Stimulated activated CD8-positive, alpha-beta memory T cell treated with anti-CD3 and anti-CD28 coated beads, Interleukin-7, amount 100 ng/mL, for 4 hours (primary cell): ENCODE measurements at places on chromosomes 5 and 9.

DNA sequence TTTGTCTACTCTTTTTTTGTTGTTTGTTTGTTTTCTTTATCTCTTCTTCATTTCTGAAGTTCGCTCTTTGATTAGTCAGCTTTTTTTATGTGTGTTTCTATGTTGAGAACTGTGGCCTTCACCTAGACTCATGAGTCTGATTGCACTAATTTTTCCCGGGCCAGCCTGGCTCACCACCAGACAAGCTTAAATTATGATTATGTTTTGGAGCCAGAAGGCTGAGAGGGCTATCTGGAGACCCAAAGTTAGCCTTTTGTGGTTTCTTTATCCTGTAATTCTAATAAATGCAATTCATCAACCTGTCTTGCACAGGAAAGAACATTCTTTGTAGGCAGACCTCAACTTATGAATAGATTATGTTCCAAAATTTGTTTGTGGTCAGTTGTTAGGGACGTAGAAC is 20.8 kb upstream of the ACTBL2 start:
- no peak for DNase-seq

DNA sequence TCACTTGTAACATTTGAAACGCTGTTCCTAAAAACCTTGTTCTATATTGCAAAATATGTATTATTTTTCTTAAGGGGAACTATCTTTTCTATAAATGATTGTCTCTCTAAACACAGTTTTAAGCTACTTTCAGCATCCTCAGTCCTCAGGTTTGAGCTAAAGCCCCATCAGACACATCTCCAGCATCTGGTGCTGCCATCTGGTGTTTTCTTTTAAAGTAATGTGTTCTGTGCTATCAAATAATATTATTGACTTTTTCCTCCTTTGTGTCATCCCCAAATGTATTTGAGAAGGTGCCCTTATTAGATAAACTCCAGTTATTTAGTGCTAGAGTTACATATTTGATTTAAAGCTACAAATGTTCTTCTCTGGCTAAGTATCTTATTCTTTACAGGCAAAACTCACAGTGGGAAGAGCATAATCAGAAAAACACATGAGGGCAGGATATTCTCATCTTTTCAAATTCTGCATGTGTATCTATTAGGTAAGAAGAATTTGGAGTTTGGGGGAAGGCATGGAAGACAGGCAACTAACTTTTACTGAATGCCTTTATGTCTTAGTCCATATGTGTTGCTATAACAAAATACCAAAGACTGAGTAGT is 27.5 kb downstream of the ZNF474 start:
- no peak for DNase-seq

GRCh38 chr5:158084292-158084691 is 225.3 kb upstream of the CLINT1 start:
- no peak for DNase-seq

- DNase-seq, result no peak
Measured at GRCh38 chr9:28547527-28547926, 974.2 kb upstream of the C9orf72 start.

DNA sequence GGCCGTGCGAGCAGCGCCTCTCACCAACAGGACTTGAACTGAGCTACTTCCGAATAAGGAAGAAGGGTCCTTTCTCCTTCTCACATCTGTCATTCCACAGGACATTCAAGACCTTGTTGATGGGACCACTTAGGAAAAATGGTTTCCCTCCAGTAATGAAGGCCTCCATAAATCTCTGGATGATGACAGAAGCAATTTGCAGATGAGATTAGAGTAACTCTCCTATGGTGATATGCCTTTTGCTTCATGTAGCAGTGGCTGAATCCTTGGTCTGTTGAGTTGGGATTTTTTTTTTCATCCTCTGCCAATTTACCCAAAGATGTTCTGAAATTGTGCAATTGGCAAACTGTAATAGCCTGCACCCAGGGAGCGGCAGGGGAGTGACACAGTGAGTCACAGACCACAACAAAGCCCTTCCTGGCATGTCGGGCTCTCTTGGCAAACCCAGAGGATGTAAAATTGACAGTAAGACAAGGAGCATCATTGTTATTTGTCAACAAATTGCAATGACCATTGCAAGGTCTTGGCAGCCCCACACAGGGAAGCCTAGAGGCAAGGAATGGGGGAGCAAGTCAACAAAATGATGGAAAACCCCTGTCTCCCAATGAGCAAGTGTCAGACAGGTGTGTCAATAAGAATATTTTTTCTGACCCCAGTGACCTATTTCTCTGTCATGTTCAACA is 275.9 kb downstream of the ACTL7B start:
- no peak for DNase-seq

- DNase-seq, result no peak
Measured at GRCh38 chr5:77683171-77683732, 44.7 kb upstream of the OTP start.

DNA sequence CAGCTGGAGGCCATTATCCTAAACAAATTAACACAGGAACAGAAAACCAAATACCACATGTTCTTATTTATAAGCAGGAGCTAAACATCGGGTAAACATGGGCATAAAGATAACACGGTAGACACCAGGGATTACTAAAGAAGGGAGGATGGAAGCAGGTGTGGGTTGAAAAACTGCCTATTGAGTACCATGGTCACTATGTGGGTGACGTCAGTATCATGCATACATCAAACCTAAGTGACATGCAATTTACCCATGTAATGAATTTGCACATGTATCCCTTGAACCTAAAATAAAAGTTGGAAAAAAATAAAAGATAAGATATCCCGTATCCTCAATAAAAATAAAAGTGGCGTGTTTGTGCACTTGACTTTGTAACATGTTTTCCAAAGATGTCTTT is 88.8 kb downstream of the DOCK8 start:
- DNase-seq, result no peak

- no peak for DNase-seq
Measured at GRCh38 chr5:51398875-51399642, 15.8 kb downstream of the ISL1 start.

- no peak for DNase-seq
Measured at GRCh38 chr9:2621722-2622460, at the start of gene VLDLR. TSS of gene VLDLR (plus strand) at chr9:2621787. CDS start at chr9:2622190, 403 bp downstream.

DNA sequence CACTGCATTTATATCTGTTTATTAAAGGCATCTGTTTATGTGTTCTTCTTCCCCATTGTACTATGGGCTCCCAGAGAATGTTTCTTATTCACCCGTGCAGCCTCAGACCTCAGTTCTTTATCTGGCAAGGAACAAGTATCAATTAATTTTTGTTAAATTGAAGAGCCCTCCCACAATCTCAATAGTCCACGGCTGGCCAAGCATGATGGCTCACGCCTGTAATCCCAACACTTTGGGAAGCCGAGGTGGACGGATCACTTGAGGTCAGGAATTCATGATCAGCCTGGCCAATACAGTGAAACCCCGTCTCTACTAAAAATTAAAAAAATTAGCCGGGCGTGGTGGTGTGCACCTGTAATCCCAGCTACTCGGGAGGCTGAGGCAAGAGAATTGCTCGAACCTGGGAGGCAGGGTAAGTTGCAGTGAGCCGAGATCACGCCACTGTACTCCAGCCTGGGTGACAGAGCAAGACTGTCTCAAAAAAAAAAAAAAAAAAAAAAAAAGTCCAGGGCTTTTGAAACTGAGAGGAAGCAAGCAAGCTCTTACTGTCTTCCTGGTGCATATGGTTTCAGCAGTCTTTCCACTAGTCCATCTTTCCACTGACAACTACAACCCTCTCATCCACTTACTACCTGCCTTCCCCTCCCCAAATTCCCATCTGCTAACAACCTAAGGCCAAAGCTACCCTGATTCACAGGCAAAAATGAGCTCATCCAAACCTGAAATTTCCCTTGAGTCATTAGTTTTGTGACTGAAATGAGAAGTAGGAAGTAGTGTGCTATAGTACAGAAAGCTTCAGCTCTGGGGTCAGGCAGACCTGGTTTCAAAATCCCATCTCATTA is 2.3 kb upstream of the HK3 start:
- DNase-seq, result no peak

- no peak for DNase-seq
Measured at GRCh38 chr5:56269216-56269927, 36.2 kb upstream of the ANKRD55 start.

GRCh38 chr5:106397700-106398099 is 1273.0 kb downstream of the EFNA5 start:
- DNase-seq, result no peak

DNA sequence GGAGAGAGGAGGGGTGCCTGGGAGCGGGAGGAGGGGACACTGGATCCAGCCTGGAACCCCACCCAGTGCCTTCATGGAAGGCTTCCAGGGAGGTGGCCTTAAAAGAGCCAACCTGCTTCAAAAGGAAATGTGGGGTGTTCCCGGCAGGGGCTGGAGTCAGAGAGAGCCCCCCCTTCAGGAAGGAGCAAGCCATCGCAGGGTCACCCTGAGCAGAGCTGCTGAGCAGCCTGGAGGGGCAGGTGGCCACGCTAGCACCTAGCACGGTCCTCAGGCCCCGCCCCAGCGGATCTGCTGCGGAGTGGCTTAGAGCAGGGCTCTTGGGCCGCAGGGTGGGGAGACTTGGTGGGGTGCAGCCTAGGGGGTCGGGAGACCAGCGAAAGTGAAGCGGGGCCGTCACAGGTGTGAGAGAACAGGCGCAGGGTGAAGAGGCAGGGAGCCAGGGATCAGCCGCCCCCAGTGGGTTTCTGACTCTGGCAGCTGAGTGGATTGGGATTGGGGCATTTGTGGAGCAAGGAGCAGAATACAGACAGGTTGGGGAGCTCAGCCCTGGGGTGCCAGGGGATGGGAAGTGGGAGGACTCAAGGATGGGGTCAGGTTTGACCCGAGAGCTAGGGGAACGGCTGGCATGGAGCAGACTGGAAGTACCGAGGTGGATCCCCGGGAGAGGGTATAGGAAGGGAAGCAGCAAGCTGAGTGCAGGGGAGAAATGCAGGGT is 1.5 kb downstream of the LCN2 start:
- DNase-seq, result no peak

DNA sequence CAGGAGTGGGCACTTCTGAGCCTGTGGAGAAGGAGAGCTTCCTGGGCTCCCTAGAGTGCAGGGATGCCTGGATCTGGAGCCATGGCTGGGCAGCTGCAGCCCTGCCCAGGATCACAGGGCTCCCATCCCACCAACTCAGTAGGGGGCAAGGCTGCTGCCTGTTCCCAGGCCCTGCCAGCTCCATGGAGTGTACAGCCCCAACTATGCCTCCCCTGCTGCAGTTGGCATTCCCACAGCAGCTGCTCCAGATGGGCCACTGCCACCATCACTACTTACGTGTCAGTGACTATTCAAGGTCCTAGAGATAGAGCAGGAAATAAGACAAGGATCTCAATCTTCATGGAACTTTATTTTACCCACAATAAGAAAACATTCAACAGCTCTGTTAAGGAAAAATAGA is 107.1 kb upstream of the TNPO1 start:
- no peak for DNase-seq

DNA sequence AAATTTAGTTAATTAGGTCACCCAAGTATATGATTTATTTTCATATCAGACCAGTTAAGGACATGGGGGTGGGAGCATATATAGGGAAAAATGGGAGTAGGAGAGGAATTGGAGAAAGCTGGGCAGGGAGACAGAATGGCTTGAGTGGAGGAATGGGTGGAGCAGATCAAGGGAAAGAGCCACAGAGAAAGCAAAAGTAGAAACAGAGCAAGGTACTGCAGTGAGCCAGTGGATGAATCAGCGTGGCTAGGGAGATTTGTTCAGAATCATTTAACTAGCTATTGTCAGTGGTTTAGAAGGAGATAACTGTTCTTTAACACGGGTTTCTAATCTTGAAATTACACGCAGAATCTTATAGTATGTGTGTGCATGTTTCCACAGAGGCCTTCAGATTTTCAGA is 37.4 kb downstream of the SNX24 start:
- no peak for DNase-seq

- no peak for DNase-seq
Measured at GRCh38 chr9:76419782-76420380, 25.7 kb upstream of the RFK start.

GRCh38 chr5:66477596-66477995 is 118.6 kb upstream of the MAST4 start:
- no peak for DNase-seq

- DNase-seq, result no peak
Measured at GRCh38 chr5:141524604-141525597, 36.0 kb downstream of the PCDHGC5 start.

DNA sequence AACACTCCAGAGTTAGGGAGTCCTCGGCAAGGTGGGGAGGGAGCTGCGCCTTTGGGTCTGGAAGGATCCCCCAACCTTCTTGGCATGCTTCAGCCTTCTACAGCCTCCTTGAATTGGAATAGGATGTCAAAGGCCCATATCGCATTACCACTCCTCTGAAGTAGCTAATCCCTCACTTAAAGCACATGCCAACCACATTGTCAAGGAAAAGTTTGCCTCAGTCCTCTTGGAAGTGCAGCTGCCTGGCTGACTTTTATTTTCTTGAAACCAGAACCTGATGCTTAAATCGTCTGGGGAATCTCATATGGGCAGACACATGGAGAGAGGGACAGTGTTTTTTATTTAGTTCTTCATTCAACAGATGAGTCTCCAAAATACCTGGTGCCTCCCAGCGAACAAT is 14.5 kb downstream of the CXCL14 start:
- DNase-seq, result no peak

- DNase-seq, result no peak
Measured at GRCh38 chr5:77791356-77791755, 15.2 kb upstream of the TBCA start.

DNA sequence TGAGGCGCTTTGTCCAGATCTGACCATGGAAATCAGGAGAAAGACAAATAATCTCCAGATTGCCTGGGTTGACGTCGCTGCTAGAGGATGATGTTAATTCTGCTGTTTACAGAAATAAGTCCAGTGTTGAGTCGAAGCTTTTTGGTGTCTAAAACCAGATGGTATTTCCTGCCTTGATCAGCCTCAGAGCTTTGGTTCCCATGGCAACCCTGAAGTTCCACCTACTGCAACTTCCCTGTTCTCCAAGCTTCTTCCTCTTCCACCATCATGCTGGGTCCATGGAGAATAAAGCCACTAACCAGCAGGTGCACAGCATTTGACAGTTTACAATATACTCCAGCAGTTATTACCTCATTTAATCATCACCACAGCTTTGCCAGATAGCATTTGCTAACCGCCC is 18.0 kb upstream of the GABBR2 start:
- no peak for DNase-seq

DNA sequence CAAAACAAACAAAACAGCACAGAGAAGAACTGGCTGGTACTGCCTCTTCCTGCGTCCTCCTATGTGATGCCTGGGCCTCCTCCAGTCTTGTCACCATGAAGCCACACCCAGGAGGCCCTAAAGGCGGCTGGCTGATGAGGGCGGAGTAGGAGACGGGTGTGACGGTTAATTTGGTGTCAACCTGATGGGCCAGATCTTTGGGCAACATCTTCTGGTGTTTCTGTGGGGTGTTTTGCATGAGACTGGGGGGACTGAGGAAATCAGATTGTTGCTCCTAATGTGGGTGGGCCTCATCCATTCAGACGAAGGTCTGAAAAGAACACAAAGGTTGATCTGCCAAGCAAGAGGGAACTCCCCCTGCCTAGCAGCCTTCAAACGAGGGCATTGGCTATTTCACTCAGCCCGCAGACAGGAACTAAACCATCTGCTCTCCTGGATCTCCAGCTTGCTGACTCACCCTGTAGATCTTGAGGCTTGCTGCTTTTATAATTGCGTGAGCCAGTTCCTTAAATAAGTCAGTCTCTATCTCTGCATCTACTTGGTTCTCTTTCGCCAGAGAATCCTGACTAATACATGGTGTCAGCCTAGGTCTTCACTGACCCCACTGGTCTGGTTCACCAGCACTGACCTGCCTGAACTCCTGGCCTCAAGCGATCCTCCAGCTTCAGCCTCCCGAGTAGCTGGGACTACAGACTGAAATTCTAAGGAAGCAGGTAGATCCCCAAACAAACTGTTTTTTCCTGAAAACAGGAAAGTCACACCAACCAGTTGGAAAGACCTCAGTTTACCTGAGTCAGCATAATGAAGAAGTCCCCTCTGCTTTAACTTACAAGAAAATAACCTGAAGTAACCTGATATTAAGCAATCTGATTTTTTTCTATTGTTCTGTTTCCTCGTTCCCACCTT is 12.8 kb upstream of the ZFP62 start:
- no peak for DNase-seq
